ENCODE measurements at places on chromosomes 3 and 15. TPM values are rescaled to one million over a fixed set of nuclear protein-coding genes. Genes with fewer than 3 reads are reported as not detected.

The GXYLT2 gene
- 3.3 TPM for total RNA-seq

The CD80 gene
- total RNA-seq = 7.4 TPM

The LRRC31 gene
- 1.7 TPM for total RNA-seq

The SLC35G2 gene
- 3.5 TPM for total RNA-seq

The ROPN1 gene
- total RNA-seq = not detected

The DAG1 gene
- 78.6 TPM for total RNA-seq

The SCAMP5 gene
- total RNA-seq = 1.0 TPM

The GUCA1C gene
- total RNA-seq = not detected

The CLDN1 gene
- 26.8 TPM for total RNA-seq

The CACNA2D3 gene
- total RNA-seq = 3.0 TPM

DNA sequence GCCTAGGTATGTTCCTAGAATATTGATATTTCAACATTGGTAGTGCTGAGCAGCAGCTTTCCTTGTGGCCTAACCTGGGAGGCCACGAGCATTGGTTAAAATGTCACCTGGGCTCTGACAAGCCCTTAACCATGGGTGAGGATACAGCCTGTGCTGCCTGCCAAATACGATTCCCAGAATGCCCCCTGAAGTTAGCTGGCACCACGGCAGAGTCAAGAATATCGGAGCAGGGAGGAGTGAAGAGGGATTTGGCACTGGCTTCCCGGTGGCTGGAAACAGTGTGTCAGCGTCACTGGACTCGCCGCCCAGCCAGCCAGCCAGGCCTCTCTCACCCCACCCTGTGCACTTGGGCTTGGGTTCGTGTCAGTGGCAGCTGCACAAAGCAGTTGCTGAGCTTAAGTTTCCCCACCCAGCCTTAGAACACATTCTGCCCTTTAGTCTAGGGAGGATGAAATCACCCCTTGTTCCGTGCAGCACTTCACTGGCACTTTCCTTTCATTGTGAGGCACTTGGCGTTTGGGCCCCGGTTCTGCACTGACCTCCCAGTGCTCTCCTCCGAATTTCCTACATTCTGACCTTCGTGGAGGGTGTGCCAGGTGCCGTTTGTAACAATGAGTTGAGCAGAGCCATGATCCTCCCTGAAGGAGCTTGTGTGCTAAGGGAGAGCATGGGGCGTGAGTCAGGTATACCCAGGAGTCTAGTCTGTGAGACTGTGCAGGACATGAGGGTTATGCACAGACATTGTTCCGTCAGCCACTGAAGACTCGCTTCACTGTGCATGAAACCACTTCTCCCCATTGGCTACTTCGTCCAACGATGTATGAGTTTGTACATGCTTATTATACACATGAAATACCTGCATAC lies 152.8 kb upstream of the BHLHE40 start:
- H3K4me3 ChIP-seq = no peak overlapping the region
- H3K4me1 ChIP-seq = peaks cover 39% of the 10 kb centered on the region
- no peaks in the 10 kb centered on the region for H3K27me3 ChIP-seq
- H3K27ac ChIP-seq = peak overlapping the region; percentile 79

DNA sequence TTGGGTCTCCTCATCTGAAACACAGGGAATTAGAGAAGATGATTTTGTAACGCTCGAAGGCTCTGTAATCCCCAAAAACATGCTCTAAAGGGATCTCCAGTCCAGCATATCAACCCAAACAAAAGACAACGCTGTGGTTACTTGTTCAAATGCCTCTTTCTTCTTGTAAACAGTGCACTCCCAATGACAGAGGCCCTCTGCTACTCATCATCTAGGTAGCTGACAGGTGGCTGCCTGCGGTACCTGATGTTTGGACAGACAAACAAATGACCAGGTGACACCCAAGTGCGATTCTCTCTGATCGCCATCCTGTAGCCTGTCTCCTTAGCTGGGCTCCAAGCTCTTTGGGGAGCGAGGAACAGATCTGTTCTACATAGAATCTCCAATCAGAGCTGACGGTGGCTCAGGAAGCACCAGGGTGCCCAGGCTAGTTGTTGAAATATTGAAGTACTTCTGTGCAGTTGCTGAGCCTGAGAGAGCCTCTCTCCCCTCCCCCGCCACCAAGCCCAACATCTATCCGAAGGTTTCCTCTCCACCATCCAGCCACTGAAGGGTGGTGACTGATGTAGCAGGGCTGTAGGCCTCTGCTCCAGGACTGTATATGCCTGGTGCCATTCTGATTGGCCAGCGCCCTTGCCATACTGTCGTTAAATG lies 238.7 kb downstream of the XXYLT1 start:
- peaks cover 4% of the 10 kb centered on the region for H3K4me1 ChIP-seq
- no peak overlapping the region for H3K27ac ChIP-seq
- H3K36me3 ChIP-seq = no peaks in the 10 kb centered on the region
- DNase-seq = no peak

DNA sequence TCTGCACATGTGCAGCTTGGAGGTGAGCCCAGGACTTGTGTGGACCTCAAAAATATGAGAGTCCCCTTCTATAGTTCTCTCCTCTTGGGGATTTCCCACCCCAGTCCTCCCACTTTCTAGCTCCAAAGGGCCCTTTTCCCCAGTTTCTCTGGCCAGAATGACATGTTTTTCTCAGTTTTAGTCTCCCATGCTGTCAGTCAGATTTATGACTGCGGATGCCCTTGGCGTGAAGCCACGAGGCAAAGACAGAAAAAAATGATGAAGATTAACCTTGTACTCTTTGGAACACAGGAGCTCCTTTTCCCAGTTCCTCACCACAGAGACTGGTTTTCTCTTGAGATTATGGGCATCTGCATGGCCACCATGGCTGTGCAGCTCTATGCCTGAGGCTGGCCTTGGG lies 72.0 kb upstream of the TTBK2 start:
- no peak for DNase-seq
- H3K4me1 ChIP-seq = no peaks in the 10 kb centered on the region
- H3K27me3 ChIP-seq = no peaks in the 10 kb centered on the region
- H3K27ac ChIP-seq = no peak overlapping the region

DNA sequence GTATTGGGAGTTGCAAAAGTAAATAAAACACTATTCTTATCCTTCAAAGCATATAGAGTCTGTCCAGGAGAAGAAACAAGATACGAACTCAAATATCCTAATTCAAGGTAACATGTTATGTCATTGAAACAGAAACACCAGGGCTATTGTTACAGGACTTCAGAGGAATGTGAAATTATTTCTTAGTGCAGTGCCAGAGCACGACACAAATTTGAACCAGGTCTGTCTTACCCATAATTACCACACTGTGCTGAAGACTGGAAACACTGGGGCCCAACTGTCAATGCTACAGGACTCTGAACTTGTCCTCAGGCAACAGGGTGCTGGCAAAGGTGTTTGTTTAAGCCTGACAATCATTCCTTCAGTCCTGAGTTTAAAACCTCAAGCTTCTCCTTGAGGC lies 633.6 kb upstream of the UBE2E2 start:
- no peaks in the 10 kb centered on the region for H3K27me3 ChIP-seq
- no peaks in the 10 kb centered on the region for H3K4me1 ChIP-seq
- DNase-seq = no peak
- no peak overlapping the region for H3K4me3 ChIP-seq

- peak overlapping the region; percentile 99 for H3K27ac ChIP-seq
- no peaks in the 10 kb centered on the region for H3K27me3 ChIP-seq
- peaks cover 28% of the 10 kb centered on the region for H3K4me1 ChIP-seq
- DNase-seq = no peak
Measured at GRCh38 chr15:101651554-101652097, 555 bp downstream of the TM2D3 start.

- no peaks in the 10 kb centered on the region for H3K27me3 ChIP-seq
- H3K27ac ChIP-seq = no peak overlapping the region
- no peaks in the 10 kb centered on the region for H3K4me1 ChIP-seq
- H3K36me3 ChIP-seq = no peaks in the 10 kb centered on the region
- no peak overlapping the region for H3K4me3 ChIP-seq
Measured at GRCh38 chr3:13530241-13531009, 18.5 kb upstream of the FBLN2 start.

DNA sequence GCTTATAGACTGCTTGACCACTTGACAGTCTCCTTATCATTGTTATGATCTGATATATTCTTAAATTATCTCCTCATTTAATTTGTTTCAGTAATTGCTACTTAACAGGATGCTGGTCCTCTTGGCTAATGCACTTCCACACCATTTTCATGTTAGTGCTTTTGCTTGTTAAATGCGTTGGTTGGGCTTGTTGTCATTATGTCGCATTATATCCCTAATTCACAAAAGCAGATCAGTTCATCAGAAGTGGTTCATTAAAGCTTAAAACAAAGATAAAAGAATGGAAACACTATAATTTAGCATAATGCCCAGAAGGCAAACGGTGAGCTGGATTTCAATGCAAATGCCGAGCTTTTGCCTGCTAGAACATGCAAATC lies 17.1 kb upstream of the EHHADH start:
- no peak overlapping the region for H3K27ac ChIP-seq
- H3K4me1 ChIP-seq = no peaks in the 10 kb centered on the region
- H3K4me3 ChIP-seq = no peak overlapping the region
- H3K27me3 ChIP-seq = no peaks in the 10 kb centered on the region

GRCh38 chr15:52228921-52229320 lies 37.7 kb upstream of the GNB5 start:
- H3K27ac ChIP-seq = no peak overlapping the region
- H3K36me3 ChIP-seq = peaks cover 2% of the 10 kb centered on the region
- H3K4me1 ChIP-seq = no peaks in the 10 kb centered on the region
- H3K27me3 ChIP-seq = no peaks in the 10 kb centered on the region
- H3K4me3 ChIP-seq = no peak overlapping the region

DNA sequence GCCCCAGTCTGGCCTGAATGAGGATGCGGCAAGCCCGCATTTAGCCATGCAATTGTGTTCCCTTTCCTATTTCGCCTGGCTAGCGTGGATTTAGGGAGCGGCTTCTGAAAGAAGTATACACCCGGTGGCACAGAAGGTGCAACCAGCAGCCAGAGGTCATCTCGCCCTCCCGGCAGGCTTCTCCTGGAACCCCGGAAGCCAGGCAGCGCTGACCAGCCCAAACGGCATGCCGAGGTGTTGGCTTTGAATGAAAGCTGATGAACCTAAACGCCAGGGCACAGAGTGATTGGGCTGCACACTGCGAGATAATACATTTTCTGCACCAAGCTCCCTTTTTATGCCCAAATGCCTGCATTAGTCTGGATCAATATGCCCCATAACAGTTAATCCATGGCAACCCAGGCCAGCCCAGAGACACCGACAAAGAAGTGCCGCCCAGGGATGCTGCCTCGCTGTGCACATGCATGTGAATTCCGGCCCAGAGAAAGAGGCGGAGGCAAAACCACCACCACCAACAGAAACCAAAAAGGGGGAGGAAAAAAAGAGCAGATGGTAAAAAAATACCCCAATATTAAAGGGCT lies 1.4 kb downstream of the SRGAP3 start:
- peaks cover 21% of the 10 kb centered on the region for H3K4me1 ChIP-seq
- DNase-seq = no peak
- no peak overlapping the region for H3K27ac ChIP-seq
- no peaks in the 10 kb centered on the region for H3K36me3 ChIP-seq
- H3K27me3 ChIP-seq = no peaks in the 10 kb centered on the region

DNA sequence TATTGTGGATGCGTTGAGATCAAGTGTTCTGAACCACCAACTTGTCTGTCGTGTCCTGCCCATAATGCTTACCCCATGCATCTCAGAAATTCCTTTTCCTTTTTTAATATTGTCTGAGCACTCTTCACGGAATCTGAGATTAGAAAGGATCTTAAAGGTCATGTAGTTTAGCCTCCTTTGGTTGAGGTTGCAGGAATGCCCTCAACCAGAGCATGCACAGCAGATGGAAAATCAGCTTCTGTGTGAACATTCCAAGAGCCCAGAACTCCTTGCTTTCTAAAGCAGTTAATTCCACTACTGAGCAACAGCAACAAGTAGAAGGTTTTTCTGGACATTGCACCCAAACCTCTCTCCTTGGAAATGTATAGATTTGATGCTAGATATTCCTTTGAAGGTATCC lies 153.7 kb downstream of the TPRG1 start:
- H3K4me3 ChIP-seq = no peak overlapping the region
- H3K36me3 ChIP-seq = no peaks in the 10 kb centered on the region
- no peak for DNase-seq
- H3K27ac ChIP-seq = peak overlapping the region; percentile 35
- no peaks in the 10 kb centered on the region for H3K27me3 ChIP-seq
- peaks cover 4% of the 10 kb centered on the region for H3K4me1 ChIP-seq

DNA sequence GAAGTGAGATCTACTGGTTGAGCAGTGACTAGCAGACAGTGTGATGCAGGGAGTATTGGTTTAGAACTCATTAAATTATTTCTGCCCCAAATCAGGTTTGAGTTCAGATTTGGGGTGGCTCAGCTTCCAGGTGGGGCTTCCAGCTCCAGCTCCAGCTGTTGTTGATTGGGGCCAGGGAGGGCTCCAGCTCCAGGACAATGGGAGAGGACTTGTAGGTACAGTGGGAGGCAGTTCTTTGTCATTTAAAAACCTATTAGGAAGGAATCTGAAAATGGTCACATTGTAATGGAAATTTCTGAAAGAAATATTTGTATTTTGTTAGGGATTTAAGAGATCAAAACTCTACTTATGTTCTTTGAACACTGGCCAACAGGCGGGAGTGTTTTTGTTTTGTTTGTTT lies 97.0 kb downstream of the FNDC3B start:
- no peaks in the 10 kb centered on the region for H3K27me3 ChIP-seq
- DNase-seq = no peak
- no peaks in the 10 kb centered on the region for H3K36me3 ChIP-seq
- peaks cover 98% of the 10 kb centered on the region for H3K4me1 ChIP-seq
- peak overlapping the region; percentile 84 for H3K27ac ChIP-seq

DNA sequence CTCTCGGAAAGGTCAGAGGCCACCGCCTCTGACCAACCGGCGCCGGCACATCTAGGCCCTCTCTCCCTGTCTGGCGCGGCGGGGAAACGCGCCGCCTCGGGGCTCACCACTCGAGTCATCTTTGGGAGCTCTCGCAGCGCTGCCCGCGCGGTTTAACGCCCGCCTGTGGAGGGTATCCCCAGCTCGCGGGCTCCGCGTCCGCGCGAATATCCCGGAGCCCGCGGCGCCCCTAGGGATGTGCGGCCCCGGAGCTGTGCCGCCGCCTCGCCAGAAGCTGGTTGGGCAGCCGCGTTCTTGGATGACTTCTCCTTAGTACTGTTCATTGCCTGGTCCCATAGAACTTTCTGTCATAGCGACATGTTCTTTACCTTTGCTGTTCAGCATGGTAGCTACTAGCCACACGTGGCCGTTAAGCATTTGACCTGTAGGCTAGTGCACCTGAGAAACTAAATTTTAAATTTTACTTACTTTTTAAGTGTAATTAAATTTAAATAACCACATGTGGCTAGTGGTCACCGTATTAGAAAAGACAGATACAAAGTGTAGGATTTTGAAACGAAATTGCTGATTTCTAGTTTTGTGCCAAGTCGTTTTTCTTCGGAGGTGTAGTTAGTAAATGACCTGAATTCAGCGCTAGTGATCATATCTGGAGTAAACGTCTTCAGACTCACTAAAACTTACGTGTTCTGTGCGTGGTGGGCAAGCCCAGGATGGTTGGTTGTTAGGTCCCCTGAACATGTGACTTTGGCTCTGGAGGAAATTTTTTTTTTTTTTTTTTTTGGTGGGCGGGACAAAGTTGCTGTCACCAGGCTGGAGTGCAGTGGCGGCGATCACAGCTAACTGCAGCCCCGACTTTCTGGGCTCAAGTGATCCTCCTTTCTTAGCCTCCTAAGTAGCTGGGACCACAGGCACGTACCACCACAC lies 835 bp downstream of the ARIH2 start:
- H3K36me3 ChIP-seq = no peaks in the 10 kb centered on the region
- peak; percentile 44 for DNase-seq
- H3K4me1 ChIP-seq = peaks cover 21% of the 10 kb centered on the region
- no peaks in the 10 kb centered on the region for H3K27me3 ChIP-seq
- H3K27ac ChIP-seq = peak overlapping the region; percentile 99

GRCh38 chr15:68277131-68277602 lies 378 bp upstream of the FEM1B start:
- H3K27ac ChIP-seq = peak overlapping the region; percentile 95
- H3K27me3 ChIP-seq = no peaks in the 10 kb centered on the region
- DNase-seq = peak; percentile 42
- peak overlapping the region; percentile 85 for H3K4me3 ChIP-seq

All from upper lobe of left lung (tissue), 6 donors.